Breast epithelium (tissue), 4 donors: ENCODE measurements at places on chromosomes 1 and 21. TPM values are rescaled to one million over a fixed set of nuclear protein-coding genes. Genes with fewer than 3 reads are reported as not detected.

GRCh38 chr1:92536211-92536979, 49.7 kb upstream of the GFI1 start:
- DNase-seq = no peak

DNA sequence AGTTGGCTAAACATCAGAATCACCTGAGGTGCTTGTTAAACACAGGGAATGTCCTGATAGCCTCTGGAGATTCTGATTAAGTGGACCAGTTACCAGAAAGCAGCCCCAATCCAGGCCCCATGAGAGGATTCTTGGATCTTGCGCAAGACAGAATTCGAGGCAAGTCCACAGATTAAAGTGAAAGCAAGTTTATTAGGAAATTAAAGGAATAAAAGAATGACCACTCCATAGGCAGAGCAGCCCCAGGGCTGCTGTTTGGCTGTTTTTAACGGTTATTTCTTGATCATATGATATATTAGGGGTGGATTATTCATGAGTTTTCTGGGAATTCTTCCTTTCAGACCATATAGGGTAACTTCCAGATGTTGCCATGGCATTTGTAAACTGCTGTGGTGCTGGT, 176.2 kb downstream of the ROR1 start:
- peak; percentile 22 for DNase-seq

The MROH9 gene
- total RNA-seq = not detected

DNA sequence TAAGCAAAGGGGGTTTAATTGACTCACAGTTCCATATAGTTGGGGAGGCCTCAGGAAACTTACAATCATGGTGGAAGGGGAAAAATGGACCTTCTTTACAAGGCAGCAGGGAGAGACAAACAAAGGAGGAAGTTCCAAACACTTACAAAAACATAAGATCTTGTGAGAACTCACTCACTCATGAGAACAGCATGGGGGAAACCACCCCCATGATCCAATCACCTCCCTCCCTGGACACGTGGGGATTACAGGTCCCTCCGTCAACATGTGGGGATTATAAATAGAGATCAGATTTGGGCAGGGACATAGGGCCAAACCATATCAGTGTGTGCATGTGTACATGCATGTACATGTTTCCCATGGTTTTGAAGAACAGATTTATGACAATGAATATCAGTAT, 5.5 kb upstream of the SMG7 start:
- DNase-seq = no peak

The GSTM3 gene
- 105 TPM for total RNA-seq

- DNase-seq = no peak
Observed at GRCh38 chr1:202034149-202034682, 23.8 kb downstream of the ELF3 start.

DNA sequence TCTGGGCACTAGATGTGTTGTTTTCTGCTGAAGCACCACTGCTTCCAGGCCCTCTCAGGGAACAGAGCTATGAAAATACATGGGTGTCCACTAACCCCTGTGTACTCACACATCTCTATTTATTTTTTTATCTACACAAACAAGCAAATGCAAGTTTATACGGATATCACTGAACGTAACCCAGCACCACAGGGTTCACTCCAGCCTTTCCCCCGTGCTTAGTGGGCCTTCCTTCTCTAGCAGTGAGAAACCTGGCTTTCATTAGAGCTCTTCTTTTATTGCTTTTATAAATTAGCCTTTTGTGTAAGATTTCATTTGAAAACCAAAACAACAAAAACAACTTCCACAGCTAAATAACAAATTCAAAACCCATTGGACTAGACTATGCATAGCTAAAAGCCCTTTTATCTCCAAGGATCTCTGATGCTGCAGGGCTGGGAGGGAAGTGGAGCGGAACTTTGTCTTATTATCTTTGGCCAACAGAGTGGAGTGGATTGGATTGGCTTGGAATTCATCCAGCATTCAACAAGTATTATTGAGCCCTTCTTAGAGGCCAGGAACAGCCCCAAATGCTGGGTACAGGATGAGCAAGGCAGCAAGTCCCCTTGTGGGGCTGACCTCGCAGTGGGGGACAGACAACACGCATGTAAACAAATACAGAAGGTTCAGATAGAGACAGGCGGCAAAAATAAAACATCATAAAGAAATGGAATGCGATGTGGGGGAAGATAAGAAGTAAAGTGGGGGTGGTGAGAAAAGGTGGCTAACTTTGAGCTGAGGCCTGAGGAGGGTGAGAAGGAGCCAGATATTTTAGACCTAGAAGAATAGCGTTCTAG, 371.8 kb upstream of the POU3F1 start:
- DNase-seq = no peak

- peak; percentile 88 for DNase-seq
Observed at GRCh38 chr1:39132505-39133339, 71.8 kb upstream of the MACF1 start.

- DNase-seq = peak; percentile 39
Observed at GRCh38 chr1:205064741-205065316, 19.4 kb downstream of the TMEM81 start.

DNA sequence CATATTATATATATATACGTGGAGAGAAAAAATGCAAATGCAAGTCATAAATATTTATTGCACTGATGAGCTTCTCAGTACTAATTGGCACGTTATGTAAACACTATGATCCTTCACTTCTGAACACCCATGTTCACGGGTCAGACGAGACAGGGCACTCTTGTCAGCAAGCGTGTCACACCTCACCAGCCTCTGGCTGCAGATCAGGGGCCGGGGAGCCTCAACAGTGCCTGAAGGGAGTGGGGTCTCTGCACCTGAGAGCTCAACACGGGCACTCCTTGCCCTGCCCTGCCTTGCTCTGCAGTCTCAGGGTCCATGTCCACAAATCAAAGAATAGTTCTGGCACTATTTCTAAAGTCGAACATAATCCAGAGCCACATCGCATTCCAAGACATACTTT, 409 bp upstream of the HIVEP3 start:
- DNase-seq = no peak

The PCP4L1 gene
- 2.0 TPM for total RNA-seq

- no peak for DNase-seq
Observed at GRCh38 chr1:43239484-43239883, 30.3 kb upstream of the TMEM125 start.

- DNase-seq = no peak
Observed at GRCh38 chr1:88768816-88769215, 84.7 kb downstream of the PKN2 start.

The IFI44L gene
- total RNA-seq = 4.3 TPM

- no peak for DNase-seq
Observed at GRCh38 chr1:87683196-87683956, 354.7 kb downstream of the LMO4 start.

DNA sequence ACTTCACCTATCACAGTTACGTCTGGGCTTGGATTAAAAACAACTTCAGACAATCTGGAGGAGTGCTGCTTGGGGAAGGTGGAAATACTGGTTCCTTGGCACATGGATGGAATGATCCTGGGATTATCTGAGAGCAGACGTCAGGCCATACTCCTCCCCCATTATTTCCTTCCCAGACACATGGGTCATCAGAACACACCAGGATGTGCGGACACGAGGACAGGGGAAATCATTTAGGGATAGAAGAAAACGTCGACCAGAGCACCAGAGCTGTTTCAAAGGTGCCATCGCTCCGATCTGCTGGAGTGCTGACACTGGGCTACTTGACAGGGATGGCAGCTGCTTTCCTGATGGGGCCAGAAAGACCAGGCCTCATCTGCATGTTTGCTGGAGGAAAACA, 31.8 kb upstream of the ANGPTL7 start:
- no peak for DNase-seq

- no peak for DNase-seq
Observed at GRCh38 chr1:12003762-12004161, 15.5 kb upstream of the MIIP start.
